Foreskin fibroblast (primary cell): ENCODE measurements at places on chromosomes 7 and 10.

DNA sequence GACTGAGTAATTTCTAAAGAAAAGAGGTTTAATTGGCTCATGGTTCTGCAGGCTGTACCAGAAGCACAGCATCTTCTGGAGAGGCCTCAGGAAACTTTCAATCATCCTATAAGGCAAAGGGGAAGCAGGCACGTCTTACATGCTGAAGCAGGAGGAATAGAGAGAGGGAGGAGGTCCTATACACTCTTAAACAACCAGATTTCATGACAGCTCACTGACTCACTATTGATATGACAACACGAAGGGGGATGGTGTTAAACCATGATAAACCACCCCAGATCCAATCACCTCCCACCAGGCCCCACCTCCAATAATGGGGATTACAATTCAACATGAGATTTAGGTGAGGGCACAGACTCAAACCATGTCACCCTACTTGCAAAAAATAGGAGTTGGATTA is 201.5 kb downstream of the CDK14 start:
- no peak for DNase-seq

DNA sequence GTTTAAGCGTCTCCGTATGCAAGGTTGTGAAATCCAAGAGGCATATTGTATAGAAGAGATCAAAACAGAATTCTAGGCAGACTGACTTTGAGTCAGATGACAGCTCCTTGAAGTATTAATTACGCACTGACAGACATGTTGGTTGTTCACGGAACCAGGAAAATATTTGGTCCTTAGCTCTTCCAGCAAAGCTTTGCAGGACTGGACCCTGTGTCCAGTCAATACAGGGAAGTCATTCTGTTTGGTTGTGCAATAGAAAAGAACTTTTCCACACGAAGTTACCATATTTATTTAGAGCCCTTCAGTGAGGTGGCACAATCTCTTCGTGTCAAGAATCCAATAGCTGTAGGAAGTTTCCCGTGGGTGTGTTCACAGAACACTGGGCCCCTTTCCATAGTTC is 205.3 kb downstream of the ARHGAP21 start:
- DNase-seq, result no peak

DNA sequence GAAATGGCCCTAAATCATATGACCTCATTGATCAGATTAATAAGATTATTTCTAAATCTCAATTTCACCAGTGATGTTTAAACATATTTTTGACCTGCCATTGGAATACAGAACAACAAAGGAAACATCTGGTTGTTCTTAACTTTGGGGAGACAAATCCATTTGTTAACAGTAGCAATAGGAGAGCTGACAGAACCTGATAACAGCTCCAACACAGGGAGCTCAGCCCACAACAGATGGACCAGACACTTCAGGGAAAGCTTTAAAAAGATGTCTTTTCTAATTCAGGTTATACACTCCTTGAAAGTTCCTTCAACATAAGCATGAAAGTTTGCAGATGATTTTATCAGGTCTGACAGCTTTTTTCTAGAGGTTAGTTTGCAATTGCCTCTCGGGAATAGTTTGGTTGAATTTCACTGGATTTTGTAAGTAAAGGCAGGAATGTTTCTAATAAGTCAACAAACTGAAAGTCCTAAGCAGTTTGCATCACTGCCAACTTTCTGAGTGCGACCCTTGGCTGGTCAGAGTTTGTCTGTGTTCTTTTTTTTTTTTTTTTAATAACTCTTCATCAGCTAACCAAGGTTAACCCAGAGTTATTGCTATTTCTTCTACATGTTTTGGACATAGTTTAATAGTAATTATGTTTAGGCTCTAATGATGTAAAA is 6.5 kb upstream of the MET start:
- DNase-seq, result no peak

DNA sequence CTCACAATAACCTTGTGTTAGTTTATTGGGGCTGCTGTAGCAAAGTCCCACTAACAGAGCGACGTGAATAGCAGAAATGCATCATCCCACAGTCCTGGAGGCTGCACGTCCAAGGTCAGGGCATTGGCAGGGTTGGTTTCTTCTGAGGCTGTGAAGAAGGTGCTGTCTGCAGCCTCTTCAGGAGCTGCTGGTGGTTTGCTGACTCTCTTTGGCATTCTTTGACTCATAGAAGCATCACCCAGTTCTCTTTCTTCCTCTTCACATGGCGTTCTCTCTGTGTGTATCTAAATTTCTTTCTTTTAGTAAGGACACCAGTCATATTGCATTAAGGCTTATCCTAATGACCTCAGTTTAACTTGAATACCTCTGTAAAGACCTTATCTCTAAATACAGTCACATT is 428.4 kb upstream of the KLF6 start:
- DNase-seq, result peak; percentile 56

DNA sequence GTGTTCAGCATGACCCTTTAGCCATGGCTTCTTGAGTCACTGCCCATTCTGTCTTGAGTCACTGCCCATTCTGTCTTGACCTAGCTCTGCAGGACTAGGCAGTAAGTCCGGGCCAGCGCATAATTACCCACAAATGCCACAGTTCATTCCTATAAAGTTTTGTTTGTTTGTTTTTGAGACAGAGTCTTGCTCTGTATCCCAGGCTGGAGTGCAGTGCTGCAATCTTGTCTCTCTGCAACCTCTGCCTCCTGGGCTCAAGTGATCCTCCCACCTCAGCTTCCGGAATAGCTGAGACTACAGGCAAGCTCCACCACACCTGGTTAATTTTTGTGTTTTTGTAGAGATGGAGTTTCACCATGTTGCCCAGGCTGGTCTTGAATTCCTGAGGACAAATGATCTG is 32.7 kb upstream of the TARP start:
- DNase-seq, result no peak

DNA sequence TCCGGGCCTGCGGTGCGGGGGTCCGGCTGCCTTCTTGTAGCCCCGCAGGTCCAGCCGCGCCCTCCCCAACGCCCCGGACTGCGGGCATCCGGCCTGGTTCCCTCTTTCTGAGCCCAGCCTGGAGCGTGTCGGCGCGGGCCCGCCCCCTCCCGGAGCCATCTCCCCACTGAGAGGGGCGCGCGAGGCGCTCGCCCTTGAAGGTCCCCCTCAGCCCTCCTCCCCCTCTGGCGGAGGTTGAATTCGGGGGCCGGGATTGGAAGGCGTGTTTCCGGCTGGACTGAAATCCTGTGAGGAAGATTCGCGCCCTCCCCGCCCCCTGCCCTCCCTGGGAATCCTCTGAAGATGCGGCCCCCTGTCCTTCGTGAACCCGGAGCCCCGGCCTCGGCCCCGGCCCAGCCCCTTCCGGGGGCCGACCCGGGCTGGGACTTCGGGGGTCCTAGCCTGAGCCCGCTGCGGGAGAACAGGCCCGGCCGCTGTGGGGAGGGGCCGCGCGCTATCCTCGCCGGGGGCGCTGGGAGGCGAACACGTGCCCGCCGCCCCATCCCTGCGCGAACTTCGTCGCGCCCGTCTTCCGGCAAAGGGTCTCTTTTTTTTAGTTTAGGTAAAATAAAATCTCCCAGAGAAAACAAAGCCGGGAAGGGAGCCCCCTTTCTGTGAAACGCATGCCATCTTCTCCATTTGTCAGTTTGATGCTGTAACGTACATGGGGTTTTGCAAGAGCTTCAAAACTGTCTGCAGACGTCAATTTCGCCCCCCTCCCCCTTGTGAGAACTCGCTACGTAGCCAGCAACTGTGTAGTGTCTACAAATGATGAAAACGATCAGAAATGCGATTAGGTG is 636 bp downstream of the PDCD4 start:
- no peak for DNase-seq

DNA sequence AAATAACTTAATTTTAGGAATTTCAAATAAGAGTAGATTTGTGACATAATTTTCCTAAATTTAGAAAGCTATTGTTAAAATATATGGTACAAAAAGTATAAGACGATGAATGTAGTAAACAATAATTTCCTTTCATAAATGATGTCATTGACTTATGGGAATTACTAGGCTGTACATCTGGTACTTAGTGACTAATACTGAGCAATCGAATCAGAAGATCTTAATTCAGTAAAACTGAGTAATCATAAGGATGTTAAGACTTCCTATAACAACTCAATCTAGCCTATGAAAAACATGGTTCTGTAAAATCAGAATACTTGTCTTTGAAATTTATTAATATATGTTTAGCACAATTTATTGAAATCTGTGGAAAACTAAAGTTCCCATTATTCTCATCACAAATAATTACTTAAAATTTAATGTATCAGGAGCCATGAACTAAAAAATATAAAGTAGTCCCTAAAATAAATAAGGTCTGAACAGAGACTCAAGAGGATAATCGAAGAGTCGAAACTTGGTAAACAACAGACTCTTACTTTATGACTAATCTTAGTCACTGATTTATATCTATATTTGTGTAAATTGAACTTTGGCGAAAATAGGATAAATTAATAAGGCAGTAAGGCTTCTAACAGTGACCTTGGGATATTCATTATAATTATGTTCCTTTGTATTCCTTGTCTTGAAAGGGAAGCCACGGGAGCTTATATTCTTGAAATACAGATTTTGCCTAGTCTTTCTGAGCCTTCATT is 142.1 kb downstream of the HGF start:
- peak; percentile 81 for DNase-seq

GRCh38 chr7:139034855-139035585 is 822 bp downstream of the ZC3HAV1L start:
- DNase-seq, result peak; percentile 63

DNA sequence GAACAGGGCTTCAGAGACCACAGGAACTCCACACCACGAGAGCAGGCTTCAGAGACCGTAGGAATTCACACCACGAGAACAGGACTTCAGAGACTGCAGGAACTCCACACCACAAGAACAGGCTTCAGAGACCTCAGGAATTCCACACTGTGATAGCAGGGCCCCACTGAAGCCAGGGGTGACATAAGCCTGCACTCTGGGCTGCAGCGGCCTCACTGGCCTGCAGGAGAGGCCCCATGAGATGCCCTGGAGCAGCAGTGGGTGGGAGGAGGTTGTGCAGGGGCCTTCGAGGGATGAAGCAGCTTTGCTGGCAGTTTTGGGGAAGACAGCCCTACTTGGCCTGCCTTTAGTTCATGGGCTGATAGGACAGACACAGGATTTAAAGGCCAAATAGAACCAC is 614.7 kb downstream of the PTPRN2 start:
- no peak for DNase-seq
